ENCODE measurements at places on chromosomes 11 and 22. TPM values are rescaled to one million over a fixed set of nuclear protein-coding genes. Genes with fewer than 3 reads are reported as not detected.

USH1C gene
- total RNA-seq, result not detected

SGSM1 gene
- 0.91 TPM for total RNA-seq

APOL5 gene
- total RNA-seq, result not detected

CARD18 gene
- total RNA-seq, result not detected

CLTCL1 gene
- 5.2 TPM for total RNA-seq

SLC7A4 gene
- total RNA-seq, result not detected

SYT8 gene
- total RNA-seq, result not detected

MAPK8IP2 gene
- 0.39 TPM for total RNA-seq

DNA sequence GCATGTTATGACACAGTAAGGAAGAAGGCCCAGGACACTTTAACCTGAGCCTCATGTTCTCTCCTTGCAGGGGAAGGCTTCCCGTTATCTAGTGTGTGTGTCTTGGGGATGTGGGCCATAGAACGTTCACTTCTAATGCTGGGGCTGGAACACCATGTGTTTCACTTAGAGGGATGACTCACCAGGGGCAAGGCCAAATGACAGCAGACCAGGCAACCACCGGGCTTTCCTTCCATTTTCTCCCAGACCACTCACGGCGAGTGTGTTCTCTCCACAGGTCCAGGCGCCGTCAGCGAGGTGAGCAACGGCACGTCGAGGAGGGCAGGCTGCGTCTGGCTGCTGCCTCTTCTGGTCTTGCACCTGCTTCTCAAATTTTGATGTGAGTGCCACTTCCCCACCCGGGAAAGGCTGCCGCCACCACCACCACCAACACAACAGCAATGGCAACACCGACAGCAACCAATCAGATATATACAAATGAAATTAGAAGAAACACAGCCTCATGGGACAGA lies 964.4 kb downstream of the NTM start:
- H3K27ac ChIP-seq, result no peak overlapping the region
- DNase-seq, result no peak
- no peaks in the 10 kb centered on the region for H3K36me3 ChIP-seq

GRCh38 chr11:111815489-111815888 lies 49.3 kb upstream of the PPP2R1B start:
- no peaks in the 10 kb centered on the region for H3K27me3 ChIP-seq
- no peak overlapping the region for H3K27ac ChIP-seq
- H3K4me3 ChIP-seq, result no peak overlapping the region
- no peak for DNase-seq
- H3K36me3 ChIP-seq, result peaks cover 3% of the 10 kb centered on the region

GRCh38 chr11:109443052-109443451 lies 21.1 kb downstream of the C11orf87 start:
- no peak overlapping the region for H3K4me3 ChIP-seq
- DNase-seq, result no peak
- no peaks in the 10 kb centered on the region for H3K27me3 ChIP-seq
- no peak overlapping the region for H3K27ac ChIP-seq
- H3K36me3 ChIP-seq, result no peaks in the 10 kb centered on the region

DNA sequence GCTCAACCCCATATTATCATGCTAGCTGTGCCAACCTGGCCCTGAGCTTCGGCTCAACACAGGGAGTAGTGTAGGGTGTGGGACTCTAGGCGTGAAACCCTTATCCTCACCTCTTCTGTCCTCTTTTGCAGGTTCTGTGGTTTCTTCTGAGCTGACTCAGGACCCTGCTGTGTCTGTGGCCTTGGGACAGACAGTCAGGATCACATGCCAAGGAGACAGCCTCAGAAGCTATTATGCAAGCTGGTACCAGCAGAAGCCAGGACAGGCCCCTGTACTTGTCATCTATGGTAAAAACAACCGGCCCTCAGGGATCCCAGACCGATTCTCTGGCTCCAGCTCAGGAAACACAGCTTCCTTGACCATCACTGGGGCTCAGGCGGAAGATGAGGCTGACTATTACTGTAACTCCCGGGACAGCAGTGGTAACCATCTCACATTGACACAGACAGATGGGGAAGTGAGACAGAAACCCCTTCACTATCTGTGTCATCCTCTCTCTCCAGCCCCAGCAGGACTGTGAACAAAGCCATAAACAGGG lies 76.4 kb downstream of the GGTLC2 start:
- no peak overlapping the region for H3K4me3 ChIP-seq
- H3K4me1 ChIP-seq, result peaks cover 38% of the 10 kb centered on the region
- DNase-seq, result peak; percentile 77
- no peaks in the 10 kb centered on the region for H3K27me3 ChIP-seq

- H3K36me3 ChIP-seq, result no peaks in the 10 kb centered on the region
- H3K4me3 ChIP-seq, result no peak overlapping the region
- H3K4me1 ChIP-seq, result peaks cover 9% of the 10 kb centered on the region
- DNase-seq, result no peak
- peaks cover 18% of the 10 kb centered on the region for H3K27me3 ChIP-seq
These were observed 4.4 kb upstream of the FBXO3 start for GRCh38 chr11:33778675-33779074.

- peak overlapping the region; percentile 92 for H3K27ac ChIP-seq
- H3K4me3 ChIP-seq, result peak overlapping the region; percentile 91
- H3K36me3 ChIP-seq, result no peaks in the 10 kb centered on the region
- H3K27me3 ChIP-seq, result no peaks in the 10 kb centered on the region
These were observed 1.2 kb upstream of the ARFGAP2 start for GRCh38 chr11:47177846-47178245.

GRCh38 chr11:28808771-28809170 lies 700.6 kb downstream of the METTL15 start:
- no peak overlapping the region for H3K4me3 ChIP-seq
- H3K36me3 ChIP-seq, result no peaks in the 10 kb centered on the region
- no peak for DNase-seq
- H3K27me3 ChIP-seq, result no peaks in the 10 kb centered on the region
- no peaks in the 10 kb centered on the region for H3K4me1 ChIP-seq
- H3K27ac ChIP-seq, result no peak overlapping the region

DNA sequence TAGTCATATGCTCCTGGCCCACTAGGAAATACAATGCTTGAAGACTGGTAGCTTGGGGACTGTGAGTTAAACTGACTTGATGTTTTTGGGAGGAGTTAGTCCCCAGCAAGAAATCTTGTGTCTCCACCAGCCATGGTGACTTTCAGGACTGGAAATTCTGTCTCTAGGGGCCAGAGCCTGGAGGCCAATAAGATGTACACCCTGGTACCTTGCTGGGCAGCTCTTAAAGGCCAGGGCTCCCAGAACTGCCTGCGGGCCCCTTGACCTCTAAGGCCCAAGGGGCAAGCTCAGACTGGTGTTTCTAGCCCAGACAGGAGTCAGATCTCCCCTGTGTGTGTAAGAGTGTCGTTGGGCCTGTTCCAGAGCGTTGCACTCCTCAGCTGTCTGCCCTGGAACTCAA lies 128.7 kb upstream of the C11orf58 start:
- H3K4me3 ChIP-seq, result no peak overlapping the region
- DNase-seq, result no peak
- H3K27me3 ChIP-seq, result peaks cover 81% of the 10 kb centered on the region
- H3K36me3 ChIP-seq, result no peaks in the 10 kb centered on the region

- H3K27ac ChIP-seq, result no peak overlapping the region
- peak overlapping the region; percentile 15 for H3K4me3 ChIP-seq
- no peaks in the 10 kb centered on the region for H3K36me3 ChIP-seq
- peak; percentile 35 for DNase-seq
- peaks cover 81% of the 10 kb centered on the region for H3K27me3 ChIP-seq
These were observed 133.6 kb upstream of the C11orf58 start for GRCh38 chr11:16604794-16605388.

- peak overlapping the region; percentile 70 for H3K27ac ChIP-seq
- peak; percentile 44 for DNase-seq
- peaks cover 34% of the 10 kb centered on the region for H3K36me3 ChIP-seq
- H3K4me3 ChIP-seq, result peak overlapping the region; percentile 56
- H3K27me3 ChIP-seq, result no peaks in the 10 kb centered on the region
- H3K4me1 ChIP-seq, result peaks cover 43% of the 10 kb centered on the region
These were observed 1.6 kb downstream of the BRD1 start for GRCh38 chr22:49825944-49826602.

GRCh38 chr22:21606775-21607174 lies 23.0 kb downstream of the YDJC start:
- no peaks in the 10 kb centered on the region for H3K27me3 ChIP-seq
- DNase-seq, result no peak
- H3K27ac ChIP-seq, result no peak overlapping the region
- H3K36me3 ChIP-seq, result peaks cover 7% of the 10 kb centered on the region
- H3K4me3 ChIP-seq, result no peak overlapping the region

- peaks cover 8% of the 10 kb centered on the region for H3K4me1 ChIP-seq
- no peak overlapping the region for H3K4me3 ChIP-seq
- H3K27ac ChIP-seq, result no peak overlapping the region
These were observed 95.4 kb downstream of the RNF169 start for GRCh38 chr11:74844072-74844471.

- H3K4me1 ChIP-seq, result no peaks in the 10 kb centered on the region
- no peak for DNase-seq
- no peak overlapping the region for H3K27ac ChIP-seq
- no peaks in the 10 kb centered on the region for H3K36me3 ChIP-seq
- no peaks in the 10 kb centered on the region for H3K27me3 ChIP-seq
These were observed 25.9 kb upstream of the FBLN1 start for GRCh38 chr22:45476814-45477213.

GRCh38 chr11:134140961-134141490 lies 72.2 kb downstream of the JAM3 start:
- no peaks in the 10 kb centered on the region for H3K4me1 ChIP-seq
- no peak overlapping the region for H3K27ac ChIP-seq
- H3K36me3 ChIP-seq, result peaks cover 12% of the 10 kb centered on the region
- no peak overlapping the region for H3K4me3 ChIP-seq
- DNase-seq, result no peak
- H3K27me3 ChIP-seq, result no peaks in the 10 kb centered on the region

GRCh38 chr11:89922195-89922660 lies at the start of gene TRIM49D1:
Gene TRIM49D1, minus strand, starts transcription at chr11:89922245. Its CDS starts 4,535 bp downstream, at chr11:89917710.
- no peak within 1 kb of the TSS for H3K27ac ChIP-seq
- no peak within 1 kb of the TSS for H3K4me3 ChIP-seq
- no peak for DNase-seq
- H3K36me3 ChIP-seq, result no peaks in the 10 kb centered on the region

- H3K36me3 ChIP-seq, result no peaks in the 10 kb centered on the region
- H3K4me1 ChIP-seq, result no peaks in the 10 kb centered on the region
- H3K27ac ChIP-seq, result no peak overlapping the region
- no peak overlapping the region for H3K4me3 ChIP-seq
These were observed 1129.1 kb downstream of the BRD1 start for GRCh38 chr22:48698618-48699017.

GRCh38 chr11:76629853-76630599 lies 40.5 kb downstream of the LRRC32 start:
- H3K4me3 ChIP-seq, result no peak overlapping the region
- peak overlapping the region; percentile 34 for H3K27ac ChIP-seq
- peaks cover 52% of the 10 kb centered on the region for H3K4me1 ChIP-seq
- no peaks in the 10 kb centered on the region for H3K36me3 ChIP-seq
- peaks cover 2% of the 10 kb centered on the region for H3K27me3 ChIP-seq

DNA sequence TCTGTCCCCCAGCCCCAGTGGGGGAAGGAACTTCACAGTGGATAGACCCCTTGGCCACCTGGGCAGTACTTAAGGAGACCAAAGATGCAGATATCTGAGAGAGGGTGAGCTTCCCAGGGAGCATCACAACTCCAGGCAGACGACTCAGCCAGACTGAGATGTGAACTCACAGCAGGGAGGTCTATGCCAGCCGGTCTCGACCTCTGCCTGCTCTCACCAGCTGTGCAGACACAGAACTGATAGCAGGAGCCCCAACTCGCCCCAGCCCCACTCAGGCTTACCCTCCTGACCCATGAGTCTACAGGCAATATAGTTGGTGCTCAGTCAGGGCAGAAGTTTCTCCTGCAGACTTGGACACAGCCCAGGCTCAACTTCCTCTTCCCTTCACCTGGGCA lies 29.7 kb upstream of the ACCSL start:
- no peak overlapping the region for H3K4me3 ChIP-seq
- no peaks in the 10 kb centered on the region for H3K27me3 ChIP-seq
- H3K36me3 ChIP-seq, result no peaks in the 10 kb centered on the region
- H3K27ac ChIP-seq, result no peak overlapping the region
- DNase-seq, result no peak
- no peaks in the 10 kb centered on the region for H3K4me1 ChIP-seq

DNA sequence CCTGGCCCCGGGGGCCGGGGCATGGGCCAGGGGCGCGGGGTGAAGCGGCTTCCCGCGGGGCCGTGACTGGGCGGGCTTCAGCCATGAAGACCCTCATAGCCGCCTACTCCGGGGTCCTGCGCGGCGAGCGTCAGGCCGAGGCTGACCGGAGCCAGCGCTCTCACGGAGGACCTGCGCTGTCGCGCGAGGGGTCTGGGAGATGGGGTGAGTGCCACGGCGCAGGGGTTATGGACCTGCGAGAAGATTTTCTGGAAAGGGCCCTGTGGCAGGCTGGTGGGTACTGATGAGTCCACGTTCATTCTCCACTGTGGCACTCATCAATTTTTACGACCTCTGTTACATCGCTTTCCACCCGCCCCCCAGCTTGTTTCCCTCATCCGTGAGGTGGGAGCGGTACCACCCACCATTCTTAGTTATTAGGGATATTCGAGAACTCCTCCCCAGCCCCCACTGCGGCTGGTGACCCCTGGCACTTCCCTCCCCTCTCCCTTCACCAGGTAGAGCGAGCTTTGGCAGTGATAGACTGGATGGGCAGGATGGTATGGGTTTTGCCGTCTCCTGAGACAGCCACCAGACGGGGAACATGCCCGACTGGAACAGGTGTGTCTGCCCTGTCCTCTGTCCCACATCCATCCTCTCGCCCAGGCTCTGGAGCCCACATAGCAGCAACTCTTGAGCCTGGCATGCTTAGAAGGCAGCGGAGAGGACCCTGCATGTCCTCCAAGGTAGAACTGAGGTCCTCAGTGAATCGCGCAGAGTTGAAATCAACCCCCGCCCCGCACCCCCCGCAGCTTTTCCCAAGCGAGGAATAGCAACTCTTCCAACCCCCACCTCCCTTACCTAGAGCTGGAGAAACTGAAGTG lies 562 bp downstream of the DGAT2 start:
- peak overlapping the region; percentile 89 for H3K27ac ChIP-seq
- peaks cover 56% of the 10 kb centered on the region for H3K4me1 ChIP-seq
- peak overlapping the region; percentile 57 for H3K4me3 ChIP-seq
- no peak for DNase-seq

DNA sequence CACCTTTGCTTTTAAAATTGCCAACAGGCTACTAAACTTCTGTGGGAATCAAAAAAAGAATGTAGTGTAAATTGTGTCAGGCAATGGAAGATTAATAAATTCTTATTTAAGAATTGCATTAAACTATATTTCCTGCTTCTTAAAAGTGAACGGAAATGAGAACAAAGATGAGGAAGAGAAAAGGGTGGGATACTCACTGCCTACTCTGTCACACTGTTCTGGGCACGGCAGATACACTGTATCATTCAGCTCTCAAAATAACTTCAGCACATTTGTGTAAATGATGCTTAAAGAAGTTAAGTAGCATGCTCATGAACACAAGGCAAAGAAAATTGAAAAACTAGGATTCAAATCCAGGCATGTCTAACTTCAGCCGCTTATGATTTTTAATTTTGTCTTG lies 218.7 kb downstream of the DCDC1 start:
- no peak overlapping the region for H3K4me3 ChIP-seq
- DNase-seq, result no peak
- no peaks in the 10 kb centered on the region for H3K4me1 ChIP-seq
- H3K27ac ChIP-seq, result no peak overlapping the region
- H3K36me3 ChIP-seq, result no peaks in the 10 kb centered on the region

GRCh38 chr11:85098996-85099395 lies 528.1 kb downstream of the DLG2 start:
- H3K27ac ChIP-seq, result no peak overlapping the region
- DNase-seq, result no peak
- no peaks in the 10 kb centered on the region for H3K27me3 ChIP-seq
- peaks cover 6% of the 10 kb centered on the region for H3K4me1 ChIP-seq
- H3K36me3 ChIP-seq, result no peaks in the 10 kb centered on the region
- no peak overlapping the region for H3K4me3 ChIP-seq

All from B cell (primary cell).